ENCODE measurements at places on chromosomes 12 and 14. TPM values are rescaled to one million over a fixed set of nuclear protein-coding genes. Genes with fewer than 3 reads are reported as not detected.

The FOXG1 gene
- total RNA-seq = not detected

The STAB2 gene
- 0.12 TPM for total RNA-seq

- no peak for DNase-seq
Measured at GRCh38 chr14:57736391-57736790, 129.5 kb downstream of the SLC35F4 start.

DNA sequence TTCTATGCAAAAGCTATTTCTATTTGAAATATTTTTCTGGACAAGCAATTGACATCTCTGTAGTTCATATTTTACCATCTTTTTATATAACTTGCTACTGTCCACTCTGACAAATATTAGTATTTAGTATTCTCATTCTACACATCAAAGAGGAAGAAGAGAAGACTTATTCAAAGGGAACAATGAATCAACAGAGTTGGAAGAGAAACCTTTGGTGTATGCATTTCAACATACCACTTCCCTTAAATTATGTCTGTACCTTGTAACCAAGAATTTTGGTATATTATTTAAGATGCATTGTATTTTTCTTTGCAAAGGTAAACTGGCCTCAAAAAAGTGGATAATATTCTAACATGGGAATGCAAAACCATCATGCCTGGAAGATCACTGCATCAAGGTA, 72.1 kb upstream of the DUSP6 start:
- DNase-seq = no peak

- DNase-seq = no peak
Measured at GRCh38 chr14:94689985-94690400, 77.8 kb downstream of the SERPINA3 start.

The ADAM20 gene
- total RNA-seq = 0.47 TPM

The GPRC5D gene
- total RNA-seq = not detected

DNA sequence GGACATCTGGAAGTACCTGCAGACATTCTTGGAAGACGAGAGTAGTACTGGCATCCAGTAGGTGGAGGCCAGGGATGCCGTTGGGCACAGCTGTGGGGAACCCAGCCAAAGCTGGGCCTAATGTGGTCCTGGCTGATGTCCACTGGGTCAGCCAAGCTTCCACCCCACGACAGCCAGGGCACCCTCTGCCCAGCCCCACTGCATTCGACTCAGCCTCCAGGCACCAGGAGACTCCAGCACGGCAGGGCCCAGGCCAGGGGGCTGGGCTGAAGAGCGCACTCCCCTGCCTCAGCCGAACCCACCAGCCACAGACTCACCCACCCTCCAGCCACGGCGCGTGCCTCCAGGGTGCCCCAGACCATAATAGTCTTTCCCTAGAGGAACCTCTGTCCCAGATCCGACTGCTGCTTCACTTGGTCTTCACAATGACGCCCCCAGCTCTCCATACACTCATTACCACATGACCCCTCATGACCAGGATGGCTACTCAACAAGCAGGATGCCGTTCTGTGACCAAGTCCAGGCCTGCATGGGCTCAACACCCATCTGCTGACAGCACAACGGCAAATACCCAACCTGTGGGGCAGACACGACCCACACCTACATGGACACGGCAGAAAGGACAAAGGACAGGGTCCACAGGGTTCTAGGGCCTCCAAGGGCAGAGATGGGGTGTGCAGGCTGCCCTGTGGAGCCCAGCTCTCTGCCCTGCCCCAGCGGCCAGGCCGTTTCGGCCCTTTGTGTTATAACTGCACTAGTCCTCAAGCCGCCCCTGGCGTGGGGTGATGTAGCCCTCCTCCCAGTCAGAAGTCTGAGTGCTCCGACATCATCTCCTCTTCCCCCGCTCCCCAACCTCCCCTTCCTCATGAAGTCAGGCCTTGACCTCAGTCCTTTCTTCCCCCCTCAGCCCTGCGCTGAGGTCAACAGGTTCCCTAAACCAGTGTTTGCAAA, 22.8 kb downstream of the ITPK1 start:
- DNase-seq = no peak

The CIROP gene
- total RNA-seq = not detected

DNA sequence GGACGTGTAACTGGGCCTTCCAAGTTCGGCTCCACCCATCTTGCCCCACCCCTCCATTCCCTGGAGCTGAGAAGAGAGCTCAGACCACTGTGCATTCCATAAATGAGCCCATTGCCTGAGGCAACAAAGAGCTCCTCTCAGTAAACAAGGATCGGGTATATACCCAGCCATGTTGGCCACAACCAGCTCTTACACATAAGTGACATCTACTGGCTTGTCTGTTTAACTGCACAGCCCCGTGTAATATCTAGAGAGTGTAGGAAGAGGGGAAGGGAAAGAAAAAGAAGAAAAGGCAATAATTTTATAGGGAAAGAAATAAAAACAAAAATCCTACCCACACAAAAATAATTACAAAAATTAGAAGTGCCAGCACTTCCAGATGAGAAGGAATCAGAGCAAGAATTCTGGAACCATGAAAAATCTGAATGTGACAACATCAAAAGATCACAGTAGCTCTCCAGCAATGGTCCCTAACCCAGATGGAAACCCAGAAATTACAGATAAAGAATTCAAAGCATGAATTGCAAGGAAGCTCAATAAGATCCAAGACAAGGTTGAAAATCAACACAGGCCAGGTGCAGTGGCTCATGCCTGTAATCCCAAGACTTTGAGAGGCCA, 308.1 kb downstream of the RPAP3 start:
- DNase-seq = no peak

The TAS2R7 gene
- total RNA-seq = not detected

DNA sequence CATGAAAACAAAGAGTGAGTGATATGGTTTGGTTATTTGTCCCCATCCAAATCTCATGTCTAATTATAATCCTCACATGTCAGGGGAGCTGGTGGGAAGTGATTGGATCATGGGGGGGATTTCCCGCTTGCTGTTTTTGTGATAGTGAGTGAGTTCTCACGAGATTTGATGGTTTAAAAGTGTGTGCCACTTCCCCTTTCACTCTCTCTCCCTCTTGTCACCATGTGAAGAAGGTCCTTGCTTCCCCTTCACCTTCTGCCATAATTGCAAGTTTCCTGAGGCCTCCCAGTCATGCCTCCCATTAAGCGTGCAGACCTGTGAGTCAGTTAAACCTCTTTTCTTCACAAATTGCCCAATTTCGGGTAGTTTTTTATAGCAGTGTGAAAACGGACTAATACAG, 2.1 kb upstream of the ATXN7L3B start:
- DNase-seq = no peak

- no peak for DNase-seq
Measured at GRCh38 chr12:118377021-118377883, 897 bp downstream of the SUDS3 start.

The PCED1B gene
- total RNA-seq = 1.9 TPM

The MYH6 gene
- not detected for total RNA-seq

The RNASE3 gene
- total RNA-seq = not detected

The KCNC2 gene
- not detected for total RNA-seq

DNA sequence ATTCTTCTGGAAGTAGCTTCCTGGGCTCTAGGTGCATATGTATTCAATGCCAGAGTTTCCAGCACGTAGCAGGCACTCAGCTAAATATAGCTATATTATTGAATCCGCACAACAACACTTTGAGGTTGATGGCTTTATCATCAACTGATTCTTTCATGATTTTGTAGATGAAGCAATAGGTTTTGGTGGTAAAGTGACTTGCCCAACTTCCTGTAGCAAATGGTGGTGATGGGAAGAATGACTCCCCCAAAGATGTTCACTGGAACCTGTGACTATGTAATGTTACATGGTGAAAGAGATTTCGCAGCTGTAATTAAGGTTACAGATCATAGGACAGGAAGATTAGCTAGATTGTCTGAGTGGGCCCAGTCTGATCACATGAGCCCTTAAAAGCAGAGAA, 3.2 kb downstream of the TDRD9 start:
- DNase-seq = no peak

- no peak for DNase-seq
Measured at GRCh38 chr14:32399920-32400319, 70.8 kb downstream of the AKAP6 start.

- no peak for DNase-seq
Measured at GRCh38 chr14:99042381-99043266, 229.4 kb downstream of the BCL11B start.

GRCh38 chr12:46555406-46555852, 182.9 kb upstream of the SLC38A2 start:
- DNase-seq = no peak

GRCh38 chr12:106583242-106584103, 669 bp downstream of the RFX4 start:
- DNase-seq = no peak

The E2F7 gene
- 20.1 TPM for total RNA-seq

DNA sequence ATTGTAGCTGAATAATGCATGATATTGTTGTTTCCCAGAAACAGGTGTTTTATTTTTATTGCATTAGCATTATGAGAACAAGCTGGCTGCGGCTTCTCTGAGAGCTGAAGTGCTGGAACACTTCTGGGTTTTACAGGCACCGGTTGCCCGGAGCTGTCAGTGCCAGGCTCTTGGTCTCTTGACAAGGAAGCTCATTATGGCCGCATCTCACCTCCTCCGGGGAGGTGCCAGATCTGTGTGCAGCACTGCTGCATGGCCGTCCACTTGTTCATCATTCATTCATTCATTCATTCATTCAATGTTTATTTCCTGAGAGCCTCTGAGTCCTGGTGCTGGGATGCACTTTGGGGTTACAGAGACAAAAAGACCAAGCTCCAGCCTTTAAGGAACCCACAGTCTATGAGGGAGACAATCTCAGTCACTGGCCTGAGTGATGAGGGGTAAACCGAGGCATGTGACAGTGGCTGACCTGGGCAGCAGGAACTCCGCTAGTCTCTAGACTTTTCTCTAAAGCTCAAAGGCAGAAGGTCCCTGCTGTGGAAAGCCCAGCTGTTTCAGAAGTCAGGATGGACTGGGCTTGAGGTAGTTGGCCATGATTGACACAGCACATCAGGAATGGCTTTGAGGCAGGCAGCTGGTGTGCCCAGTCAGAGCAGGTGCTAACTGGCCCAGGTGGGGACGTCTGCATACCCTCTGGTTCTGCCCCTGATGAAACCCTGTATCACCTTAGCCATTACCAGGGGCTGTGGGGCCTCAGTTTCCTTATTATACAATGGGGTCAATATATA, 181.0 kb downstream of the ADGRD1 start:
- no peak for DNase-seq

DNA sequence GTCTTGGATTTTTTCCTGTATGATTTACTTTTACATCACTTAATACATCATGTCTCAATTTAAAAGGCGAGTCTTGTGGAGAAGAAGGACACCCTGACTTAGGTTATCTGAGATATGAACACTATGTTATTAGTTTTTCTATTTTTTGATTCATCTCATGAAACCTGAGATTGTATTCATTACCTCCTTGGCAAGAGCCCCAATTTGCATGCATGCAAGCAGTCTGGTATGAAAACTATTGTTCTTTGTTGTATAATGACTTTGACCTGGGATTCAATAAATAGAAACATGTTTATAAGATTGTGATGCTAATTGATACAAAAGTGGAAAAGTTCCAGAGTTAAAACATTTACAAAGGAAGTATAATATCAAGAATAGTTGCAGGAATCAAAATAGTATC, 576.1 kb downstream of the NOVA1 start:
- DNase-seq = no peak

The ZDHHC22 gene
- not detected for total RNA-seq

The FGF6 gene
- not detected for total RNA-seq

DNA sequence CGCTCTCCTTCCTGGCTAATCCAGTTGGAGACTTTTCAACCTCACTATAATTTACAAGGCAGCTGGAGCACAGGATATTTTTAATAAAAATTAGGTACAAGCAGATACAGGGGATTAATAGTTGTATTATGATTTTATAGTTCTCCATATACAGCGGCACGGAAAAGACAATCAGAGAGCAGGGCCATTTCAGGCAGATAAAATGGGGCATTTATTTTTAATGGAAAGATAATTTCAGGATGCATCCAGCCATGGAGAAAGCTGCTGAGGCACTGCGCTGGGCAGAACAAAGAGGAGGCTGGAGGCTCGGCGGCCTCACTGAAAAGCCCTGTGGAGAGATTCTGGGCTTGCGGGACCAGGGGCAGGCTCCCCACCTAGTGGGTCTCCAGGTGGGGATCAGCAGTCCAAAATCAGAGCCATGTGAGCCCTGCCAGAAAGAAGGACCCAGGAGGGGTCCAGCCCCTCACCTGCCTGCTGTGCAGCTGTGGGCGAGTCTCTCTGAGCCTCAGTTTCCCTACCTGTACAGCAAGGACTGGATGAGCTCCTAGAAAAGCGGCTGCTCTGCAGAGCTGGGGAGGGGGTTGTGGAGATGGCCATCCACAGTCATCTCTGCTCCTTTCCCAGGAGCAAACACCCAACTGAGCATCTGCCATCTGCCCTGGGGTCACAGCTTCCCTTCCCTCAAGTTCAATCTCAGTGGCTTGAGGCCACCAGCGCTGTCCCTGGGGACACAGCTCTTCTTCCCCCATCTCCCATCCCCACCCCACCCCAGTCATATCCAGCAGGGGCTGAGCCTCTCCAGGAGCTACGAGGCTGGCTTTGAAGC, 23.9 kb upstream of the C14orf180 start:
- no peak for DNase-seq

The RD3L gene
- not detected for total RNA-seq

- DNase-seq = no peak
Measured at GRCh38 chr12:90953956-90954421, 987 bp downstream of the CCER1 start.

DNA sequence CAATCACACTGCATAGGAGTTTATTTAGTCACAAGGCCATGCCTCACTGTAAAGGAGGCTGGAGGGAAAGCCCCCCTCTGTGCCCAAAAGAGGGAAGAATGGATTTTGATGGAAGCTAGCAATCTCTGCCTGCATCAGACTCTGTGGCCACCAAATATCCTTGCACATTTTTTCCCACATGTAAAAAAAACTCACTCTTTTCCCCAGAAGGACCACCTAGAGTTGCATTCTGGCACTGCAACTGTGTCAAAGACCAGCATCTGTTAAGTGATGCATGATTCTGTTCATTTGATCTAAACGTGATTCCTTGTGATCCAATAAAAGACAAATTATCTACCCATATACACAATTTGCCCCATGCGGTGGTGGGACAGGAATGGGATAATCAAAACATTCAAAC, 8.0 kb downstream of the RHOJ start:
- DNase-seq = no peak

The TMEM119 gene
- total RNA-seq = not detected

Data from glomerular endothelial cell (primary cell).